Thoracic aorta (tissue), 2 donors: ENCODE measurements at places on chromosomes 5 and 9. TPM values are rescaled to one million over a fixed set of nuclear protein-coding genes. Genes with fewer than 3 reads are reported as not detected.

The PITX1 gene
- not detected for total RNA-seq

The SOWAHA gene
- 0.68 TPM for total RNA-seq

The MYORG gene
- 12.1 TPM for total RNA-seq

The GALT gene
- 78.4 TPM for total RNA-seq

The TPPP gene
- 13.0 TPM for total RNA-seq

The GPR151 gene
- not detected for total RNA-seq

The RELL2 gene
- 1.6 TPM for total RNA-seq

The CSNK1G3 gene
- 18.4 TPM for total RNA-seq

GRCh38 chr5:59553992-59554391 is 339.5 kb downstream of the PDE4D start:
- DNase-seq: no peak
- H3K27me3 ChIP-seq: no peaks in the 10 kb centered on the region
- H3K36me3 ChIP-seq: no peaks in the 10 kb centered on the region
- H3K4me3 ChIP-seq: no peak overlapping the region

DNA sequence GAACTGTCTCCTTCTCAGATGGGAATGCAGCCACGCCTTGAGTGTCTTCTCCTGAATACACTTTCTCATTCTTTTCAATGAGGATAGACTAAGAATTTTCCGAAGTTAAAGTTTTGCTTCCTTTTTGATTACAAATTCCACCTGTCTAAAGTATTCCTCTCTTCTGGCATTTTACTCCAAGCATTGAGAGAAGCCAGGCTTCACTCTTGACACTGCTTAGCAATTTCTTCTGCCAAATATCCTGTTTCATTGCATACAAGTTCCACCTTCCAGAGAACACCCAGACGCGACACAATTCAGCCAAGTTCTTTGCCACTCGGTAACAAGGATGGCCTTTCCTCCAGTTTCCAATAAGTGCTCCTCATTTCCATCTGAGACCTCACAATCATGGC is 35.6 kb upstream of the COL5A1 start:
- no peaks in the 10 kb centered on the region for H3K36me3 ChIP-seq
- no peak overlapping the region for H3K27ac ChIP-seq
- peaks cover 16% of the 10 kb centered on the region for H3K4me1 ChIP-seq
- no peaks in the 10 kb centered on the region for H3K27me3 ChIP-seq

GRCh38 chr9:112559629-112560413 is 73.2 kb downstream of the KIAA1958 start:
- H3K27me3 ChIP-seq: no peaks in the 10 kb centered on the region
- DNase-seq: no peak
- no peaks in the 10 kb centered on the region for H3K36me3 ChIP-seq
- no peak overlapping the region for H3K4me3 ChIP-seq
- H3K27ac ChIP-seq: no peak overlapping the region

GRCh38 chr5:171316258-171317121 is 7.4 kb downstream of the TLX3 start:
- H3K36me3 ChIP-seq: no peaks in the 10 kb centered on the region
- no peak for DNase-seq
- peaks cover 17% of the 10 kb centered on the region for H3K27me3 ChIP-seq
- H3K4me1 ChIP-seq: peaks cover 50% of the 10 kb centered on the region
- peak overlapping the region; percentile 30 for H3K4me3 ChIP-seq

DNA sequence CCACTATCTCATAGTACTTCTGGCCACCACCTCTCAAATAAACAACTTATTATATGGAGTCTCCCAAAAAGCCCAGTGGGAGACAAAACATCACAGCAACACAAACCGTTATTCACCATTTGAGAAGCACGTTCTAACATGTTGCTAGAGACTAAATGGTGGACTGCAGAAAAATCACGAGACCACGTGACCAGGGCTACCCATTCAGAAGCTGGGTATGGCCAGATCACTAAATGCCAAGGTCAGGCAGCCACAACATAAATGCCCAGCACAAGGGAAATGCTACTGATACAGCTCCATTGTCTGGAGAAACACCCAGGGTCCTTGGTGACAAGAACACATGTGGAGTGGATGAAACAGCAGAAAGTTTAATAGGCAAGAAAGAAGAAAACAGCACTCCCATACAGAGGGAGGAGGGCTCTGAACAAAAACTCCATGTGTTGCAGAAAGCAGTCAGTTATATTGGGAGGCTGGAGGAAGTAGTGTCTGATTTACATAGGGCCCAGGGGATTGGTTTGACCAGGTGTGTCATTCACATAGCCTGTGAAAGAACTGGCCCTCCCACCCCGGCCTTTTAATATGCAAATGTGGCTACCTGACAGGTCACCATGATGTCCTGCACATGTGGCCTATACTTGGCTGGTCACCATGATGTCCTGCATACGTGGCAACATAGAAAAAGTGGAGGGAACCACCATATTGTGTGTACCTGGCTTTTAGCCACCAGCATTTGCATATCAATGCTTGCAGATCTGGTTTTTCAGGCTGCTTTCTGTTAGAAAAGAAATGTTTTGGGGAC is 97.2 kb downstream of the TRIM36 start:
- DNase-seq: no peak
- H3K27ac ChIP-seq: no peak overlapping the region
- H3K4me3 ChIP-seq: no peak overlapping the region
- no peaks in the 10 kb centered on the region for H3K36me3 ChIP-seq
- no peaks in the 10 kb centered on the region for H3K4me1 ChIP-seq

DNA sequence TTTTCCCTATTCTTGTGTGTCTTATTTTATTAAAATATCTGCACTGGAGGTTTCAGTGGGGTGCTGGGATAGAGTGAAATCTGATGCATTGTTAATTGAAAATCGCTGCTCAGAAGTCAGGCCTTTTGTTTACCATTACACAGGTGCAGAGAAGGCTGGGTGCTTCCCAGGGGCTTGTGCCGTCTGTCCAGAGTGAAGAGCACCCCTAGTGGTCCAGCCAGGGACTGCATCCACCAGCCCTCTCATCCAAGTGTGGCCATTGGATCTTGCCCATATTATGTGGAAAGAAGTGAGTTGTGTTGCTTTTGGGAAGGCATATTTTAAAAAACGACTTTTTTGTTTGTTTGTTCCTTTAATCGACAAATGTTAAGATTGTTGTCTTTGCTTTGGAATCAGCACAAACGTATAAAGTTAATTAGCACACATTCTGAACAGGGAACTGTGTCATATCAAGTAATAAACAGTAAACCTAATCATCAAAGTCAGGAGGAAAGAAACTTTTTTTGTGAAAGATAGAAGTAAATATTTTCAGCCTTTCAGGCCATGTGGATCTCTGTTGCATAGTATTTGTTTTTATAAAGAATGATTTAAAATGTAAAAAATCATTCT is 315.6 kb downstream of the MTRR start:
- no peak overlapping the region for H3K4me3 ChIP-seq
- H3K27me3 ChIP-seq: no peaks in the 10 kb centered on the region
- DNase-seq: no peak
- H3K36me3 ChIP-seq: no peaks in the 10 kb centered on the region

DNA sequence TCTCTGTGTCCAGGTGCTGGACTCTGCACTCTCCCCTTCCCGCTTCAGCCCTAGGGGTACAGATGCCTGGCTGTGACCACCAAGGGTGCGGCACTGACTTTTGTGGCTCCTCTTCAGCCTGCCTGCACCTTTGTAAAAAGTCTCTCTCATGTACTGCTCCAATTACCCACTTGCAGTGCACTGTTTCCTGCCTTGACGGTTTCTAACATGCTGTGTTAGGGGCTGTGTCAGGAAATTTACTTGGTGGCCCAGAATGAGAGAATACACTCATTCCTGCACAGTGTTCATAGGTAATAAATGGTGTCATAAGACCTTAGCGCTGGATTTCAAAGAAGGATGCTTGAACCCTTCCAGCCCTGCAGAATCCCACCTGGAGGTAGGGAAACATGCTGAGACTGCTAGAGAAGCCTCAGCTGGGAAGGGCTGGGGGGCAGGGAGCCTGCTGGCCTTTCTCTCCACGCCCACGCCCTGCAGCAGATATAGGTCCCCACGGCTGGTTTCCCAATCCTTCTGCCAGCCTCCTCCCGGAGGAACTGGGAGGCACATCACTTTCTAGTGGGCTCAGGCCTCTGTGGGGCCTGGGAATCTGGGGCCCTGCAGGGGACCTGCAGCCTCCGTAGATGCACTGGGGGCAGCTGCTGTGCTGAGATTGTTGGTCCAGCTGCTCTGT is 17.6 kb upstream of the HRH2 start:
- DNase-seq: no peak
- H3K36me3 ChIP-seq: no peaks in the 10 kb centered on the region
- H3K27me3 ChIP-seq: no peaks in the 10 kb centered on the region

- no peaks in the 10 kb centered on the region for H3K27me3 ChIP-seq
- H3K4me3 ChIP-seq: no peak overlapping the region
- H3K4me1 ChIP-seq: no peaks in the 10 kb centered on the region
- H3K27ac ChIP-seq: no peak overlapping the region
- no peaks in the 10 kb centered on the region for H3K36me3 ChIP-seq
- DNase-seq: no peak
These were observed 314.6 kb upstream of the KIF2A start for GRCh38 chr5:61991430-61991829.

DNA sequence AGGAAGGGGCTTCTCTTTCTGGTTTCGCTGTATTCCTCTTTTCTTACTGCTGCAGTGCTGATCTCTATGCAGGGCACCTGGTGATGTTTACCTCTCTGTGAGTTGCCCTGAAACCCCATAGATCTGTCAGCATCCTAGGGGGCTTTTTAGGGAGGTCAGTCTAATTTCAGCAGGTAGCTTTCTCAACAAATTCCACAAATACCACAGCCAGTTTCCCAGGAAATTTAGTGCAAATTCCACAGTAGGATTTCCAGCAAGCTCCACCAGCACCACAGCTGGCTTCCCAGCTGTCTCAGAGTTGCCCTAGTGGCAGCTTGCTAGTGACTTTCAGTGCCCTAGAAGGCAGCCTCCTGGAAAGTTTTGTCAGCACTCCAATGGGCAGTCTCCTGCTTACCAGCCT is 379.1 kb upstream of the SMC2 start:
- no peaks in the 10 kb centered on the region for H3K27me3 ChIP-seq
- no peaks in the 10 kb centered on the region for H3K4me1 ChIP-seq
- H3K36me3 ChIP-seq: no peaks in the 10 kb centered on the region
- DNase-seq: no peak

- no peak overlapping the region for H3K4me3 ChIP-seq
- H3K36me3 ChIP-seq: no peaks in the 10 kb centered on the region
- no peak overlapping the region for H3K27ac ChIP-seq
- H3K4me1 ChIP-seq: no peaks in the 10 kb centered on the region
- no peaks in the 10 kb centered on the region for H3K27me3 ChIP-seq
- DNase-seq: no peak
These were observed 12.2 kb downstream of the AFAP1L1 start for GRCh38 chr5:149283626-149284480.

DNA sequence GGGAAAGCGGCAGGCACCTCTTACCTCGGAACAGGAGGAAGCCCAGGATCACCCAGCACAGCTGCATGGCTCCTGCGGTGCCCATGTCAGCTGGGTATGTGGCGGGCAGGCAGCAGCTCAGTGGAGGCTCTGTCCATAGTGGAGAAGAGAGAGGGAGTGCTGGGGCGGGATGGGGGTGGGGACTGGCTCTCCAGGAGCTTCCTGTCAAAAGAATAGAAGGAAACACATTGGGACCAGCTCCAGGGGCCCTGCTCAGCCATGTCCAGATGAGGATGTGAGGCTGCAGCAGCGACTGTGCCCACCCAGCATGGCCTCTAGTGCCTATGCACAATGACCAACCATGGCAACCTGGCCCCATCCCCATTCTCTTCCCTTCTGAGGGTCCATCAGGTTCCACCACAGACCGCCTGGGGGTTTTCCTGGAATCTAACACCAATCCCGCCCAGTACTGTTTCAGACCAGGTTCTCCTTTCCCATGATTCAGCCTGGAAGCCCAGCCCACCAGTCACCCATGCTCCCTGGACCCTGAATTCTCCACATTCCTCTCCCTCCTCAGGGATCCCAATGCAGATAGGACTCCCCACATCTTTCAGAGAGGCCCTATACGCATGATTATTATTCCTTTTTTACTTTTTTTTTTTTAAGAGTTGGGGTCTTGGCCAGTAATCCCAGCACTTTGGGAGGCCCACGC is at the start of gene ECSCR:
Gene ECSCR, minus strand, starts transcription at position 158 of the 691 bp plus-strand sequence. Its CDS starts 73 bp downstream, at position 85.
- H3K27ac ChIP-seq: peak within 1 kb of the TSS; percentile 25
- no peaks in the 10 kb centered on the region for H3K27me3 ChIP-seq
- peaks cover 5% of the 10 kb centered on the region for H3K4me1 ChIP-seq
- no peak for DNase-seq
- H3K4me3 ChIP-seq: peak within 1 kb of the TSS; percentile 12

DNA sequence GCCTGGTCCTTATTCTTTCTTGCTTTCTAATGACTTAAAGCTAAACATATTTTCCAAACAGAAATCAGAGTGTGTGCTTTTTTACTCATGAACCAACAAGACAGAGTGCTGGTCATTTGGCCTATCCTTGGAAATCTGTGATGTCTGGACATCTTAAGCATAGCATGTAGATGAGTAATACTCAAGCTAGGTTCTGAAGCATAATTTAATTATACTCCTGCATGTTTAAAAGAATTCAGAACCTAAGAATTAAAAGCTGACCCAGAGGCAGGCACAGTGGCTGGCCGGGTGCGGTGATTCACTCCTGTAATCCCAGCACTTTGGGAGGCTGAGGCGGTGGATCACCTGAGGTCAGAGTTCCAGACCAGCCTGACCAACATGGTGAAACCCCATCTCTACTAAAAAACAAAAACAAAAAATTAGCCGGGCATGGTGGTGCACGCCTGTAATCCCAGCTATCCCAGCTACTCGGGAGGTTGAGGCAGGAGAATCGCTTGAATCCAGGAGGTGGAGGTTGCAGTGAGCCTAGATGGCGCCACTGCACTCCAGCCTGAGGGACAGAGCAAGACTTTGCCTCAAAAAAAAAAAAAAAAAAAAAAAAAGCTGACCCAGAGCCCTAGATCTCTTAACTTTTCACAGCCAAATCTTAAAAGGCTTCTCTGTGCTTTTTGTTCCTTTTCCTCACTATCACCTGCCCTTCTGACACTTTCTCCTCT is 16.2 kb upstream of the TJP2 start:
- no peaks in the 10 kb centered on the region for H3K36me3 ChIP-seq
- no peak for DNase-seq
- H3K4me3 ChIP-seq: no peak overlapping the region
- no peak overlapping the region for H3K27ac ChIP-seq

DNA sequence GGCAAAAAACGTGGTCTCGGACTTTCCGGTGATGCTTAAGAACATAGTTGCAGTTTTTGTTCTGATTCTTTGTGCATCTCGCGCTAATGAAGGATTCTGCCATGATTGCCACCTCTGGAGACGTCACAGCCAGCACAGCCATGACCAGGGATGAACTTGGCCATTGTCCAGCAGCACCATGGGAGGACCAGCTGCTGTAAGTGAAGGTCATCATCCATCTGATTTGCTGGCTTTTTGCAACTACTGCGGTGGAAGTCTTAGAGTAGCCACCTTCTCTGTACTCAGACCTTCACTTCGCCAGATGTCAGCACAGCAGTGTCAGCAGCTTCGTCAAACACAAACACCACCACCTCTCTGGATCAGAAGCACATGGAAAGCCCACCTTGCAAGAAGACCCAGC is 45.7 kb downstream of the NSUN2 start:
- H3K27me3 ChIP-seq: no peaks in the 10 kb centered on the region
- H3K4me3 ChIP-seq: no peak overlapping the region
- DNase-seq: no peak
- H3K27ac ChIP-seq: no peak overlapping the region
